Renal pelvis (tissue), 12 donors: ENCODE measurements at places on chromosomes 2 and 18.

DNA sequence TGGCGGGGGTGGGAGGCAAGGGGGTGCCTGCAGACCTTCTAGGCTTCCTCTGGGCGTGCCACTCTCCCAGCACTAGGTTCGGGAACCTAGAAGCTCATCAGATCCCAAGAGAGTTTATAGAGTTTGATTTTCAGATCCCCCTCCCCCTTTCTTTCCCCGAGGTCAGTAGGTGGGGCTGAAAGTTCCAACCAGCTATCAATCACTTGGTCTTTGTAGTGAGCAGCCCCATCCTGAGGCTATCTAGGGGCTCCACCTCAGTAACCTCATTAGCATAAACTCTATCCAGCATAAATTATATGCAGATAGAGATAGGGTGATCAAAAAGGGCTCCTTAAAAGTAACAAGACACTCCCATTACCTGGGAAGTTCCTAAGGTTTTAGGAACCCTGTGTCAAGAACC lies 32.8 kb downstream of the ERLEC1 start:
- no peak for DNase-seq

DNA sequence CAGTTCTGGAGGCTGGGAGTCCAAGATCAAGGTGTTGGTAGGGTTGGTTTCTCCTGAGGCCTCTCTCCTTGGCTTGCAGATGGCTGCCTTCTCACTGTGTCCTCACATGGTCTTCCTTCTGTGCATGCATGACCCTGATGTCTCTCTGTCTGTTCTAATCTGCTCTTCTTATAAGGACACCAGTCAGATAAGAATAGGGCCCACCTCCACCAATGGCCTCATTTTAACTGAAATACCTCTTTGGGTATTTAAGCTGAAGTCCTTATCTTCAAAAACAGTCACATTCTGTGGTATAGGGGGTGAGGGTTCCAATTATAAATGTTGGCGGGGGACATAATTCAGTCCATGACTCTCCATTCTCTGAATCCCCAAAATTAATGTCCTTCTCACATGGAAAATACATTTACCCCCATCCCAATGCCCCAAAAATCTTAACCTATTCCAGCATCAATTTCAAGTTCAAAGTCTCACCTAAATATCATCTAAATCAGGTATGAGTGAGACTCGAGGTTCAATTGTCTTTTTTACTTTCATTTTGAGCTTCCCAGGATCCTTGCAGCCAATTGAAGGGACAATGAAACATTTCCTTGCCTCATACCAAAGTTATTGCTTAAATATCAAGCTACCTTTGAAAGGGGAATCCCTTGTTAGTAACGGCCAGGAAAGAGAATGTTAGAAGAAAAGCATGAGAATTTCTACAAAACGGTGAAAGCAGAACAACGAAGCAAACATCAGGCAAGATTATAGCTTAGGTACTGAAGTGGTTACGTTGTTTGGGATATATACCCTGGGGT lies 20.6 kb upstream of the CNOT11 start:
- DNase-seq = no peak

DNA sequence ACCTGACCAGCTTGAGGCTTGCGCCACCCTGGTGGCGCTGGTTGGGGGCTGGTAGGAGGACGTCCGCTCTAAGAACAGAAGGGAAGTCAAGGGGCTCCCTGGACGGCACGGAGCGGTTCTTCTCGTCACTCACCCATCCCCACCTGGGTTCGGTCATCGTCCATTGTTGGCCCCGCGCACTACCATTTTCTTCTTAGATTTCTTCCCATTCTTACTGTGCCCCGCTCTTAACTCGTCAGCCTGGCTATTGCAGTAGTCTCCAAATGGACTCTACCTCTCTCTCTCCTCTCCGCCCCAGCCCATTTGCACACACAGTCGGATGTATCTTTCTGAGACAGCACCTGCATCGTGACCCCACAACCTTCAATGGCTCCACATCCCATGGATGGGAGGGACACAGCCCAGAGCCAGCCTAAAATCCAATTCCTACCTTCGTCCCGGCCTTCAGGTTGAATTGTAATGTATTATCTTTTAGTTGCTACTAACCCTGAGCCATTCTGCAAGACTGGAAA lies 814 bp upstream of the RAB1A start:
- DNase-seq = no peak

DNA sequence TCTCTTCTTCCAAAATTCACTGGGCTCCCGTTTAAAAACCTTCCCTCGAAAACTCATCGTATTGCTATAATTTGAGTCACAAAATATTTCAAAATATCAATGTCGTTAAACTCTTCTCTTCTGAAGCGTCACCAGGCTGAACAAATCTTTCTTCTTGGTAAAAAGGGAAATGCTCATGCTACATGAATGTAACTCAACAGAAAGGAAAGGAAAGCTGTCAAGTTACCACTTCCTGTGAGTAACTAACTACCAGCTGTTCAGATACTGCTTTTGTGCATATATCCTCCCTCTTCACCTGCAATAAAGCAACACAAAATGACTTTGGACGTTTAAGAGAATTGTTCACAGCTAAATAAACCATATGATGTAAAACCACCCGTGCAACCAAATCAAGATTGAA lies 95.4 kb downstream of the DOCK10 start:
- no peak for DNase-seq

DNA sequence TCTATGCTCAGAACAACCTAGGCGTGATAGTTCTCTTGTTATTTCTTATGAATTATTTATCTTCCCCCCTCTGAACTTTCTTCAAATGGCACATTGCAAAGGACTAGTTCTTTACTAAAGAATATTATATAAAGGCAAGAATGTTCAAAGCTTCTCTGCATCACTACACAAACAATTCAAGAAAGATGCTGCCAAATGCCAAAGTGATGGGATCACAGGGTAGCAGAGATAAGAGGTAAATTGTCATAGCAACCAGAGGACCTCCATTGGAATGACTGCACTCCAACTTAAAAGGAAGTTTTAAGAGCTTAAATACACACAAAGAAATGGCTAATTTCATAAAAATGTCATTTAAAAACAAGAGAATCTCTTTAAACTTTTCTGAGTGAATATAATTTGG lies 72.8 kb downstream of the AQP4 start:
- no peak for DNase-seq

DNA sequence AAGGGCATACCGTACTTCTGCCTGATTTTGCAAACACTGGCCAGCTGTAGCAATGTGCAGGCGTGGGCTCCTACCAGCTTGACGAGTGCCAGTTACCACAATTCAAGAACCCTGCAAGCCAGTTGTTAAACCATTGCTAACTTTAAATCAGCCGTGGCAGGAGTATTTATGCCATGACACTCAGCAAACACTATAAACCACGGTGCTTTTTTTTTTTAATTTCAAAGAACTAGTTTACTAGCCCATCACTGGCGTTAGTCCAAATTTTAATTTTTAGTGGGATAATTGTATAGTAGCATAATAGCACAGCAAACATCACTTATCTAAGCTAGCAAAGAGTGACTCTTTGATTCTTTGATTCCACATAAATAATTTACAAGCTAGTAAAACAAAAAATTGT lies 111.1 kb downstream of the COL4A4 start:
- DNase-seq = no peak

DNA sequence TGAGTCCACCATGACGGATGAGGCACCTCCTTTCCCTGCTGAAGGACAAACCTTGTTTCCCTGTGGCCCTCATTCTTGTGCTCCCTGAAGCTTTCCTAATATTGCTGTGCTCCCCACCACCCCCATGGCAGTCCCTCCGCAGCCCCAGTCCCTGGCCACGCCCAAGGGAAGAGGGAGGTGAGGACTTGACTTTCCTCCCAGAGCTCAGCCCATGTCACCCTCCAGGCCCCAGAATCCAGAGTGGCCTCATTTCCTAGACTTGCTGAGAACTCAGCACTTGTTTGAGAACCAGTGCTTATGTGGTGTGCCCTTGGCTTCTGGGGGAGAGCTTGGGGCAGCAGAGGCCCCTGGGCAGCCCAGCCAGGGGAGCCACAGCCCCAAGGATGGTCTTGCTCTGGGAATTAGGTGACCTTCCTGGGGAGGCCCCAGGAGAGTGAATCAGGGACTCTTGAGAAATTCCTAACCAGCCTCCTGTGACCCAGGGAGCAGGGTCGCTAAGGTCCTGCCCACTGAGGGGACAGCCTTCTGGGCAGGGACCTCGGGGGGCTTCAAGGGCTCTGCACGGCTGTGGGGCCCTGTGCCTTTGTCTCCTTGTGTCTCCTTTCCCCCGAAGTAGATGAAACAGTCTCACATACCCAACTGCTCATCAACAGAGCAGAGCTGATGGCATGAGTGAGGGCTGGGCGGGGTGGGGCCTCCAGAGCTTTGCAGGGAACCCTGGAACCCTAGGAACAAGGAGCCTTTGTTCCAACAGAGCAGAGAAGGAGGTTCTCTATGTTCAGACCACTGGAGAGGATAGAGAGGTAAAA lies 27.9 kb downstream of the PSD4 start:
- no peak for DNase-seq

GRCh38 chr2:163717993-163718680 lies 17.7 kb downstream of the FIGN start:
- DNase-seq = no peak

DNA sequence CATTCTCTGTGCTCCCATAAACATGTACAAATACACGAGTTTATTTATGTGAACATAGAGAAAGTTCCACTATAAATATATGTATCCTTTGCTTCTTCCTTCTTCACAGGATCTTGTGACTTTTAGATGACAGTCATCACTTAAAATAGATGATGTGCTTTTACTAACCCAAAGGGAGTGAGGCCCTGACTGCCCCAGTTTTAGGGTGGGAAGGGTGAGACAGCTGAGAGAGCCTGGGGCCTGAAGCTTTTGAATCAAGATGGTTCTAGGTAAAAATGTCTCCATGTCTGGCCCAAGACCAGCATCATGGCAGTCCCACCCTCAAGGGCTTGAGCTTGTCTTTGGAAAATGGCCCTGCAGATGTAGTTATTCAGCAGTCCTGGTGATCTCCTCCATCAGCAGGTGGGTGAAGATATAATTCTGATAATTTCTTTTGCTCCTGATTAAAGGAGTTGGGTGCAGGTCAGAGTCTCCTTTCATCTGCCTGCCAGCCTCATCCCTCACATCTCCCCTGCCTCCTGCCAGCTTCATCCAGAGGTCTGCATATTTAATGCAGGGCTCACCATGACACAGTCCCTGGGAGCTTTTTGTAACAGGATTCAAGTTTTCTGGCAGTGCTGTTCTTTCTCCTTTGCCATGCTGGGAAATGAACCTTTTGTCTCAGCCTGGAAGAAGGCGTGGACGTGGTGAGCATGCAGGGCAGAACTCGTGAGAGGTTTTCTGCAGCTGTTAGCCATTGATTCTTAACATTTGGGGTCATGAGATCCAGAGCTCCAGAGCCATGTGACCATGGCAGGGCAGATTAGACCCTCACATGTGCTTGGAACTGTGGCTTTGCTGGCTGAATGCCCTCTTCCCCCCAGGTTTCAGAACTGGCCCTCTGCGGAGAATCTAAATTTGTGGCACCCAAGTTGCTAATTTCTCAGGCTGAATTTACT lies 2.7 kb downstream of the HRH4 start:
- no peak for DNase-seq

DNA sequence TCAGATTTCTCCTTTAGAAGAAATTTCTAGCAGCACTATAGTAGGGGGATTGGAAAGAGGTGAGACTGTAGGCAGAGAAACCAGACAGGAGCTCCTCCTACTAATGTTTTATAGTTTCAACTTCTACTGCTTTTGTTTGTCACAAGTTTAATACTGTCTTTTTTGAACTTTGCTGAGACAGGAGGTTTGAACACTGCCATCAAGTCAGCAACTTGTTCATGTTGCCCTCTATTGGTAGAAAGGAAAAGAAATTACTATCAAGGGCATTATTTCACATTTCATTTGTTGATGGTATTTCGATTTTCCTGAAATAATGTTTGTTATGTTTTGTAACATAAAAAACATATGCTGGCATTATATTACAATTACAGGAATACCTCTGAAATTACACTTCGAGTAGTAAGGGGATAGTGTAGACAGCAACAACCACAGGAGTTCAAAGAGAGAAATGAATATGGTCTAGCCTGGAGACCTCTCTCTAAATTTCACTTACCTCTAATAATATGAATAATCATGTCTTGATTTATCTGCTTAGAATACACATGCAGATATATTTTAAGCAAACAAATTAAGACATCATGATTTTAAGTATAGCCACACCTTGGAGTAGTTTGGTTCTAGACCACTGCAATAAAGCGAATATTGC lies 12.4 kb upstream of the CCDC88A start:
- DNase-seq = no peak

GRCh38 chr2:41967476-41968181 lies 80.2 kb upstream of the PKDCC start:
- DNase-seq = no peak

DNA sequence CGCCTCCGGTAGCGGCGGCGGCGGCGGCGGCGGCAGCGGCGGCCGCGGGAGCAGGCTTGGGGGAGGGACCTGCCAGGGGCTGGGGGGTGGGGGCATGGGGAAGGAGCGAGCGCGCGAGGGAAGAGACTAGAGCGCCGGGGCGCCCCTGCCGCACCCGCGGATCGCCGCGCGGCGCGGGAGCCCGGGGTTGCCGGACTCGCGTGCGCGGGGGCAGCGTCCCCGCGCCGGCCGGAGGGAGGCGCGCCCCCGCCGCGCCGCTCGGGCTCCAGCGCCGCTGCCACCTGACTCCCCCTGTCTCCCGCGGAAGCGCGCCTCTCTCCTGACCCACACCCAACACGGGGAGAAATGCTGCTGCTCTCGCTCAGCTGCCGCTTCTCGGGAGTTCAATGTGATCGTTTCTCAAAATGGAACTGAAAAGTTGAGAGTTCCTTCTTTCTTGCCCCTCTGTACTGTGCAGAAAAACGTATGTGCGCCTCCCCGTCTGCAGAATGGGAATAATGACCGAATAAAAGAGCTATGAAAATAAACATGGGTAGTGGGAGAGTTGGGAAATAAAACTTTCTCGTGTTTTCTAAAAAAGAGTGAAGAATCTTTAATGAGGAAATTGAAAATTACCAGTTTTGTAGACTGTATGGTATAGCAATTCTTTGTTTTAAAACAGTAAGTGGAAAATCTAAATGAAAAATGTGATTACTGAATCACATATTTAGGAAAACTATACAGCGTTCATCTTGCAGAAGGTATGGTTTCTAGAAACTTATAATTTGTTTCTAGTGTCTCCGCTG lies 455 bp upstream of the TLK1 start:
- DNase-seq = peak; percentile 79

DNA sequence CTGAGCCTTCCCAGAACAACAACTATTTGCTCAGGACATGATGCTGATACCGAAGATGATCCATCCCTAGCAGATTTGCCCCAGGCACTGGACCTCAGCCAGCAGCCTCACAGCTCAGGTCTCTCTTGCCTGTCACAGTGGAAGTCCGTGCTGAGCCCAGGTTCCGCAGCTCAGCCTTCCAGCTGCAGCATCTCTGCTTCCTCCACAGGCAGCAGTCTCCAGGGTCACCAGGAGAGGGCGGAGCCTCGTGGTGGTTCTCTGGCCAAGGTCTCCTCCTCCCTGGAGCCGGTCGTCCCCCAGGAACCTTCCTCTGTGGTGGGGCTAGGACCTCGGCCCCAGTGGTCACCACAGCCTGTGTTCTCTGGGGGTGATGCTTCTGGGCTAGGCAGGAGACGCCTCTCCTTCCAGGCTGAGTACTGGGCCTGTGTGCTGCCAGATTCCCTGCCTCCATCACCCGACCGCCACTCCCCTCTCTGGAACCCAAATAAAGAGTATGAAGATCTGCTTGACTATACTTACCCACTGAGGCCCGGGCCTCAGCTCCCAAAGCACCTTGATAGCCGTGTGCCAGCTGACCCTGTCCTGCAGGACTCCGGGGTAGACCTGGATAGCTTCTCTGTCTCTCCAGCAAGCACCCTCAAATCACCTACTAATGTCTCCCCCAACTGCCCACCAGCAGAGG lies 15.4 kb downstream of the CEP68 start:
- no peak for DNase-seq

- no peak for DNase-seq
Observed at GRCh38 chr2:96207774-96208142, 869 bp downstream of the STARD7 start.
